ENCODE measurements at places on chromosomes 2 and 18.

GRCh38 chr18:32769071-32769585 lies 3.7 kb downstream of the KLHL14 start:
- no peak for DNase-seq

DNA sequence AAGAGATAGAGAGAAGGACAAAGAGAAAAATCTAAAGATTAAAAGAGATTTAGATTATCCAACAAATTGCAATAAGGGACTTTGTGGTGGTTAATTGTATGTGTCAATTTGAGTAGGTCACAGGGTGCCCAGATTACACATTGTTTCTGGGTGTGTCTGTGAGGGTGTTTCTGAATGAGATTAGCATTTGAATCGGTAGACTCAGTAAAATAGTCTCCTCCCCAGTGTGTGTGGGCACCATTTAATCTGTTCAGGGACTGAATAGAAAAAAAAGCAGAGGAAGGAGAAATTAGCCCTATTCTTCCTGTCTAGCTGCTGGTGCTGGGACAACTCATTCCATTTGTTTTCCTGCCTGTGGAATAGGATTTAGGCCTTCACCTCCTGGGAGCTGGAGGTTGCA lies 339.8 kb upstream of the EPHA4 start:
- no peak for DNase-seq

DNA sequence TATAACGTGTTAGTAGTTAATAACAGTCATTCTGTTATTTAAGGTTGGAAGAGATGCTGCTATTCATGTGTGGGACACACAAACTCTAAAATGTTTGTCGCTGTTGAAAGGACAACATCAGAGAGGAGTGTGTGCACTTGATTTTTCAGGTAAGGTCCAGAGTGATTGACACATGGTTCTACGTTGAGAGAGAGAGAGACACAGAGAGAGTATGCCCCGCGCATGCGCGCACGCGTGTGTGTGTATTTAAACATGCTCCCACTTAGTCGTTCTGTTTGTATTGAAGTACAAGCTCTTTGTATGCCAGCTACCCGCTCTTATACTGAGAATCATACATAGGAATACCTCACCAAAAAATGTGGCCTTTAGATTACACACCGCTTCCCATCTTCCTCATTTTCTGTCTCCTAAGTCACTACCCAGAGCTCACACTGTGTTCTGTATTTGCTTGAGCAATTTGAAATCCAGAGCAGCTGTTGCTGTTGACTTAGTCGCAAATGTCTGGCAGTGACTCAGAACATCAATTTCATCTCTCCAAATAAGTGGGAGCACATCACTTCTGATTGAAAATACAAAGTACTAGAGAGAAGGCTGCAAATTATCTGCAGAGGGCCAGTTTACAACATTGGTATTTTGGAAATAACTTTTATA lies 148.1 kb downstream of the EML6 start:
- peak; percentile 95 for DNase-seq

- no peak for DNase-seq
Measured at GRCh38 chr2:31504311-31504710, 76.4 kb downstream of the SRD5A2 start.

DNA sequence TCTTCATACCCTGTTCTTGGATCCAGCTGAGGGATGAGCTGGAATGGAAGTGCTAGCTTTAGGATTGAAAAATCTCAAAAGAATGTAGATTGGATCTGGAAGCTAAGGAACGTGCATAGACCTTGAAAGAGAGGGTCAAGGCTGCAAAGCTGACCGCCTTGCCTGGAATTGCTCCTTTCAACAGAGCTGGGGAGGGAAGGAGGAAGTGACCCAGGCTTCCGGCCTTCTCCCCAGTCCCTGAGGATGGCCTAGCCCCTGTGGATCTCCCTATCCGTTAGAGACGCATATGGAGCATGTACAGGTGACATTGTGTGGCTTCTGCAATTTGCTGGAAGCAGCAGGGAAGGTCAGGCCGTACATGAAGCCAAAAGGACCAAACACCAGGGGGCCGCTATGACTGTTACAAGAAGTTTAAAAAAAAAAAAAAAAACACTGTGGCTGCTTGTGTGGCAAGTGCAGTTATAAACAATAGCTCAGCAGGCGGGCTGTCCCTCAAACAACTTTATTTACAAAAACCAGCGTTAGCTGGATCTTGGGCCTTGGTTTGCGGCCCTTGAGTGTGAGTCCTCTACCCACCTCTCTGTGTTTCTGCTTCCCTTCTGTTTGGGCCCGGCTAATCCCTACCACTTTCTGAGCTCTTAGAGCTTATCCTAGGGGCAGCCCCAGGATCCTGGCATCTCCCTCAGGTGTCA lies 227.6 kb downstream of the SEPTIN10 start:
- DNase-seq: no peak

DNA sequence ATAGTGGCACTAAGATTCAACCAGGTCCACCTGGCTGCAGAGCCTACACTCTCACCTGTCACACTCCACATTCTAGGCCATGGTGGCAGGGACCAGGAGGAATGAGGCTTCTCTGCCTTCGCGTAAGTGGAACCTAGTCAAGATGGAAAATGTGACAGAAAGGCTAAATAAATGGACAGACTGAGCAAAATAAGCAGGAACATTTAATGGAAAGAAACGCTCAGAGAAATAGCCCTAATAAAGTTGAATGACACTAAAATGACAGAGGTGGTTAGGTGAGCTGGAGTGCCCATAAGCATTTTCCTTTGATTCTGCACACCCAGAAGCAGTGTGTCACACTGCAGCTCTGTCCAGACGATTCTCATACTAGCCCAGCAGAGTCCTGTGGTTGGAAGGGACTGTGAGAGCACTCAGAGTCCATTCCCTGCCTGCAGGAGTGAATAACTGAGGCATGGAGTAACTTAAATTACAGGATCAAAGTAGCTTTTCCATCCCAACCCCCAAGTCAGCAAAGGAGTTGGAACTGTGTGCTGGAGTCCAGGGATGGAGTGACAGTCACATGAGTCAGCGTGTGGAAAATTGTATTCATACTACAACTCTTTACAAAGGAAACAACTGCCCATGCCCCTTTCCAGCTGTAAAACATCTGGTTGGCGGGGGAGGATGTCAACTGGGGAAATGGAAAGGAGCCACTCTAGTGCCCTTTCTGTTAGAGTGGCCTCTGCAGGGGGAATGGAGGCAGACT lies 105.4 kb upstream of the LGALSL start:
- DNase-seq: no peak

DNA sequence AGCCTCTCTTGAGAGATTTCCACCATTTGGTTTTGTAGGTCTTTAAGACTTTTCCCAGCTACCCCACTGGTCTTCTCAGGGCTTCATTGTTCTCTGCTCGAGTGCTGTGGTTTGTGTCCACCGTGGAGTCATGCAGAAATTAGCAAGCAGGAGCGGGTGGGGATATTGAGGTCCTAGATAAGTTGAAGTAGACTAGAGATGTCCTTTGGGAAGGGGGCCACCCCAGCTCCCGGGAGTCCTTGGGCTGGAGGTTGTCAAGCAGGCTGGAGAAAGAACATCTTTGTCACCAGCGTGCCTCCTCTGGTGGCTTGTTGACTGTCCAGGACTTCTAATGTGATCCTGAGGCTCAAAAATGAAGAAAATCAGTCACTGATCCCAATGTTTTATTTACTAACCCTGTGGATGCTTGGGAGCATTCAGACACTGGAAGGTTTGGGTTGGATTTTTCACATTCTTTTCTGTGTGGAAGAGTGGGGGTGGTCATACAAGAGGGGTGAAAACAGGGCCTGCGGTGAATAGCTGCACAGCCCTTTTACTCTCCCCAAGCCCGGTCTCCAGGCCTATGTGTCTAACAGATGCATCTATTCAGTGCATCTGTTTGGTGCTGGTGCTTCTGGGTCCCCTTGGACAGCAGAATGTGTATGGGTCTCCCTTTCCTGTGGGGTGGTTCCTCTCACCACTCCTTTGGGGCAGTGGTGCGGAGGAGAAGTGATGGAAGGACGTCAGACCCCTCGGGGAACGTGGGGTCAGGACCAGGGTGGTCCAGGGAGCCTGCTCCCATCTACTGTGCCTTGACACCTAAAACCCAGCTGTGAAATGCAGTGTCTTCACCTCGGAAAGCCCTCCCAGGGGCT lies 208.1 kb downstream of the KLHL29 start:
- DNase-seq: no peak

DNA sequence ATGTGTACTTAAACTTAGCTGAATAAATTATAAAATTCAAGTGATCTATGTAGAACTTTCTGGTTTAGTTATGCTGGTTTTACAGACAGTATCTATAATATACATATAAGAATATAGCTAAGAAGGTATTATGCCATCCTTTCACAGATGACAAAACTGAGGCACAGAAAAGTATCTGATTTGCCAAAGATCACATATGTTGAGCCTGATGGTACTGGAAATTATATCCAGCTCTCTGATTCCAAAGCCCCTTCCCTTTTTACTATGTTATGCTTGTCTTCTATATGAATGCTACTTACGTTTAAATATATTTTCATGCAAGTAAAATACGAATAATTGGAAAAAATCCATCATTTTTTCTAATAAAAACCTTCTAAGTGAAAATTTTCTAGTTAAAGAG lies 1631.3 kb downstream of the DPP10 start:
- DNase-seq: no peak

DNA sequence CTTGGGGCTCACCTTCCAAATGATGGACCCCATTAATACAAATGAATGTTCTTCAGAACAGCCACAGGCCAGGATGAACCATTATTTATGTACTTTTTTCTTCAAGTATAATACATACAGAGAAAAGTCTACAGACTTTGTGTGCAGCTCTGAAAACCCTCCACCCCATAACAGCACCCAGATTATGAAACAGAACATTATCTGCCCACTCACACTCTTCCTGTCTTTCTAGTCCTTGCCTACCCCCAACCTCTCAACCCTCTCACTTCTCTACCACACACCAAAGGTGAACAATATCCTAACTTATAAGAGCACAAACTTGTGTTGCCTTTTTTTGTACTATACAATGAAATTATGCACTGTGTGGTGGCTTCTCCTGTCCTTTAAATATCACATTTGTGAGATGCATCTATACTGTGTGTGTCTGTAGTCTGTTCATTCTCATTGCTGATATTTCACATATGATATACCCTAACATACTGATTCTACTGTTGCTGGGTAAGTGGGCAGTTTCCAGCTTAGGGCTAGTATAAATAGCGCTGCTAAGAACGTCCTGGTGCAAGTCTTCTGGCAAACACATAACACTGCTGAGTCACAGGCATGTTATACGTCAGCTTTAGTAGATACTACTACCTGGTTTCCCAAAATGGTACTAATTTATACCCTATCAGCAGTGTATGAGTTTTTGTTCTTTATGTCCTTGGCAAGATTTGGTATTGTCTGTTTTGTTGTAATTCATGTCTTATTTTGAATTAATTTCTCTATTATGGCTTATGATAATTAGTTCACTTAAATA lies 1.0 kb upstream of the NPHP1 start:
- no peak for DNase-seq

- DNase-seq: no peak
Measured at GRCh38 chr18:9081940-9082339, 20.6 kb upstream of the NDUFV2 start.

DNA sequence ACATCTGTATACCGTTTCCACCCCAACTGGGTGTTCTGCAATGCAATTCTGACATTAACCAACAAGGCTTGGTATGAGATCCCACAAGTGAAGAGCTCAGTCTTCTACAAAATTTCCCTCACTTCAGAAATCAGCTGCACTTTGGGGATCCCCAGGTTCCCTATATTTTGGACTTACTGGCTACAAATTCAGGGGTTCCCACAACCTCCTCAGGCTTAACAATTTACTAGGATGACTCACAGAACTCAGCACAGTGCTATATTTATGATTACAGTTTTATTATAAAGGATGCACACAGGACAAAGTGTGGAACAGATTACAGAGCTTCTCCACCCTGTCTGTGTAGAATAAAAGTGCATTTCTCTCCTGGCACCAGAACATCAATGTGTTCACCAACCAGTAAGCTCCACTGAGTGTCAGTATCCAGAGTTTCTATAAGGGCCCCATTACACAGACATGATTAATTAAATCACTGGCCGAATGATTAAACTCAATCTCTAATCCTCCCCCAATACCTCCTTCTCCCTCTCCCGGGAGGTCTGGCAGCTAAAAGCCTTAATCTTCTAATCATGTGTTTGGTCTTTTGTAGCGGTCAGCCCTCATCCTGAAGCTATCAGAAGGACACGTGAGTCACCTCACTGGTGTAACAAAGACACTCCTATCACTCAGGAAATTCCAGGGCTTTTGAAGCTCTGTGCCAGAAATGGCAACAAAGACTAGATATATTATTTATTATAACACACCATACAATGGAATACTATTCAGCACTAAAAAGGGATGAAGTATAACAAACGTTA lies 84.6 kb downstream of the SLC66A3 start:
- DNase-seq: no peak

DNA sequence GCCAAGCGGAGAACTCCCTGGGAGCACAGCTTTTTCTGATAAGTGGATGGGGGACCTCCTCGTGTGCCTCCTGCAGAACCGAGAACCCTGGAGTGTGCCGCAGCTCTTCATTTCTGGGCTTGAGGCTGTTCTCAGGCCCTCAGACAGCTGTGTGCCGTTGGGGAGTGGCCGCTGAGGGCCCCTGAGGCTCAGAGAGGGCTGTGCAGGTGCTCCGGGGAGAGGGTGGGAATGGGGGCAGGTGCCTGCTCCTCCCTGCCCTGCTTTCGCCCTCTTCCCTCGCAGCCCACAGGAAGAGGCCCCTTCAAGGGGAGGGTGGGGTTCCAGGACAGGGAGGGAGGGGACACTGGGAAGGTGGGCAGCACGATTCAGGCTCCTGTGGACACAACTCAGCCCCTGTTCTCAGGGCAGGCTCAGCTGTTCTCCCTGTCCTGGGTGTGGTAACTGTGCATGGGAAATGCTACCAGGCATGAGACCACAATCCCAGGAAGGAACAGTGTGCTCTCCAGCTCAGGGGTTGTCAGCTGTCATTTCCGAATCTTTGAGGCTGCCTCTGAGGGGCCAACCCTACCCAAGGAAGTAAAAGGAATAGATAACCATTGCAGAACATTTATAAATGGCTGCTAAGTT lies 11.3 kb downstream of the LCT start:
- no peak for DNase-seq

GRCh38 chr2:207126724-207127308 lies 38.9 kb downstream of the KLF7 start:
- DNase-seq: no peak

DNA sequence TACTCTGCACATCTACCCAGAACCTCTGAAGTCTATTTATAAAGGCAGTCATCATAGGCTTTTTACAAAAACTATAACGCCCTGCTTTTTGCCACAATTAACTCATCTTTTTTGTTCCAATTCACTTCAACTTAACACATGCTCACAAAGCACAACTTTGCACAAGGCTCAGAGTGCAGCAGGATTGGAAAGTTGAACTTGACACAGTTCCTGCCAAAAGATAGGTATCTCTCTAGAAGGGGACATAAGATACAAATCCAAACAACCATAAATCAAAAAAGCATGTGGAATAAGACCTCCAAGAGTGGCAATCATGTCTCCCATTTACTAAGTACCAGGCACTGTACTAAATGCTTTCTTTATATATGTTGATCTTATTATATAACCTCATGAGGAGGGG lies 36.2 kb downstream of the RPL37A start:
- no peak for DNase-seq
